ENCODE measurements at places on chromosomes 5 and 9.

- no peak for DNase-seq
These were observed 26.6 kb downstream of the DEPDC1B start for GRCh38 chr5:60673334-60673733.

- DNase-seq: peak; percentile 85
These were observed 7.4 kb downstream of the NPR2 start for GRCh38 chr9:35798658-35799374.

- DNase-seq: peak; percentile 5
These were observed 32.6 kb upstream of the RXRA start for GRCh38 chr9:134293611-134294152.

DNA sequence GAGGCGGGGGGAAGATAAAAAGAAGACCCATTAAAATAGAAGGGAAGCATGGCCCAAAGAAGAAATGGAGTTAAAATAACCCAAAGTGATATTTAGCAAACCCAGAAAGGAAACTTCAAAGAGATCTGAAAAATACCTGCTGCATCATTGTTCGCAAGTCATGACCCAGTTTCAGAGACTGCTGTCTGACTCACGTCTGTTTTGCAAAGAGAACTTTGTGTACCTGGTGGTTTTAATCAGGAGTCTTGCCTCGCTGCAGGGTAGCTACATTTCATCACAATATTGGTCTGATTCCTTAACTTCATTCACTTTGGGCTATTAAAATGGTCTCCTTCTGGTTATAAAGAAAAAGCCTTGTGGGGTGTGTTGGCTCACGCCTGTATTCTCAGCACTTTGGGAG, 461.1 kb upstream of the DAP start:
- no peak for DNase-seq

- DNase-seq: no peak
These were observed 41.4 kb downstream of the TLR4 start for GRCh38 chr9:117745598-117745997.

DNA sequence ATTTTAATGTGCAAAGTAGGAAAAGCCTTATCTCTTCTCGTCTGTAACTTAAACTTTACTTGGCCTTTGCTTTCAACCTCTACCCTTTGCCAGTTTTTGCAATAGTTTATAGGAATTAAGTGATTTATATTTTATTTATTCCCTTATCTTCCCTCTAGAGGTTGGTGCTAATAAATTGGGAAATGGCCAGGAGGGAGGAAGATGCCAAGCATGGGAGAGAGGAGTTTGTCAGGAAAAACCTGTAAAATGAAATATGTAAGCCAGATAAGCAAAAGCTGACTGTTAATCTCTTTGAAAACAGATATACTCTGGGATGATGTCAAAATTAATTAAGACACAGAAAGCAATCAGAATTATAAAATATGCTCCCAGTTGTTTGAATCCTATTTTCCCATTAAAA, 484.5 kb downstream of the NR2F1-AS1 start:
- no peak for DNase-seq

- no peak for DNase-seq
These were observed 117.5 kb upstream of the CLINT1 start for GRCh38 chr5:157976429-157976828.

DNA sequence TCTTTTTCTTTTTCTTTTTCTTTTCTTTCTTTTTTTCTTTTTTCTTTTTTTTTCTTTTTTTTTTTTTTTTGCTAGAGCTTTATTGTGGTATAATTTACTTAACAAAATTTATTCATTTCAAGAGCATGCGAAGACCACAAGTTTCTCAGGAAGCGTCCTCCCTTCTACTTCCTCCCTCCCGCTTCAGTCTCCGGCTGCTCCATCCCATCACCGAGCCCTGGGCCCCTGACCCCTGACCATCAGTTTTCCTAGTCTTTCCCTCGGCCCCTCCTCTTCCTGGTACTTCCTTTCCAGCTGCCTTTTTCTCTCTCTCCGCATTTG, 34.7 kb downstream of the C9orf152 start:
- no peak for DNase-seq

DNA sequence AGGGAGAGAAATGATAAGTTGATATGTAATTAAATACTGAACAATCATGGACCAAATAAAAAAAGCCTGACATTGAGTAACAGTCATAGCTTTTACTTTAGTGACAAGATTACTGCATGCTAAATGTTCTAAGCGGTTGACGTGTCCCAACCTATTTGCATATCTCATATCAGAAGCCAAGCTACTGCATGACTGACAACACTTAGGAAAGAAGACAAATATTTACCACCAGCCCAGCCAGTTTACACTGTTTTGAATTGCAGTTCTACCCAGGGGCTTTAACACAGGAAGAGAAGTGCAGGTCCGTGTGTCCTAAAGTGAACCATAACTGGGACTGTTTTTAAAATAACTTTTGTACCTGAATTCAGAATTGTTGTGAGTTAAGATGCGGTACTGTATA, 219.9 kb downstream of the PRDM9 start:
- DNase-seq: no peak

- no peak for DNase-seq
These were observed 85.2 kb downstream of the ATG10 start for GRCh38 chr5:82057051-82057450.

GRCh38 chr5:61334868-61335615, 3.0 kb downstream of the ZSWIM6 start:
- DNase-seq: no peak

- no peak for DNase-seq
These were observed 7.4 kb downstream of the PLIN2 start for GRCh38 chr9:19119801-19120440.

- DNase-seq: no peak
These were observed 60.7 kb downstream of the TAF11L14 start for GRCh38 chr5:17694914-17695313.

GRCh38 chr5:59615272-59615671, 278.3 kb downstream of the PDE4D start:
- peak; percentile 33 for DNase-seq

DNA sequence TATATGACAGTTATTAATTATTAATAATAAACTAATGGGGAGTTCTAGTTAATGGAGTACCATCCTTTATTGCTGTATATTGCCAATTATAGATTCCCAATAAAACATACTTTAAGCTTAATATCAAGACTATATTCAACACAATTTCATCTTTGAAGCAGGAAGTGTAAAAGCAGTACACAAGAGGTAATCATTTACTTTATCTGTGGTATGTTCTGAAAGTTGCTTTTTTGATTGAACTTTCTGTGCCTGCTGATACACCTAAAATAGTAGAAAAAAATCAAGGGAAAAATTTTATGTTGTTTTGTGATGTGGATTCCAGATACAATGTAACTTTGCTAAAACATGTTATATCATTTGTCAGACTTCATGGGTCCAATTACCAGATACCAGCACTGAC, 58.0 kb downstream of the ACO1 start:
- DNase-seq: no peak

DNA sequence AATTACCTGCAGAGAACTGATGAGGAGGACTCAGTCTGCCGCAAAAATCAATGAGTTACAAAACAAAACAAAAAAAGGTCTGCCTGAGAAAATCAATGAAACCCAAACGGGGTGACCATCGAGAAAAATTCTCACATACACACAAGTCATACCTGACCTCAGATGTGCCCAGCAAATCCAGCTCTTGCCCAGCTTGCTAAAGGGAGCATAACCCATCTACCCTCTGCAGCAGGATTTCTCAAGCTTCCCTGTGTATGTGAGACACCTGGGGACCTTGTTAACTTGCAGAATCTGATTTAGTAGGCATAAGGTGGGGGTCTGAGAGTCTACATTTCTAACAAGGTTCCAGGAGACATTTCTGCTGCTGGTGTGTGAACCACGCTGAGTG, 126.3 kb downstream of the TLE1 start:
- DNase-seq: no peak
